Uterus (tissue), 4 donors: ENCODE measurements at places on chromosomes 7 and 10. TPM values are rescaled to one million over a fixed set of nuclear protein-coding genes. Genes with fewer than 3 reads are reported as not detected.
A peak's percentile ranks its signal among the peaks of the same experiment; 100 is the strongest.

DNA sequence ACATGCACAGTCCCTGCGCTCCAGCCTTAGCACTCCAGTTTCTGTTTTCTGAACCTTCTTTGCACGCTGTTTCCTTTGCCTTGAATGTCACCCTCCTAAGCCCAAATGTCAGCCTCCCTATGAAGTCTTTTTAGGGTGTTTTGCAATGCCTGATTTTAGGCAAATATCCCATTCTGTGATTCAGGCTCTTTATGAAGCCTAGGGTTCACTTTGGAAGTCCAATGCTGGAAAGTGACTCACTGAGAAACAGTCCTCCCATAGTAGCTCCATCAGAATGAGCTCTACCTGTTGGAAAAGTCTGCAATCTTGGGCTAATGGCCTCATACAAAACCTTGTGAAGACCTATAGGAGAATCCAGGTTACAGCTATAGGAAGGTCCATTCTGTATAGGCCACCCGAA, 5.3 kb downstream of the LAMB4 start:
- no peak for DNase-seq

GRCh38 chr10:22445495-22445894, 100.2 kb downstream of the SPAG6 start:
- DNase-seq = no peak

The EPO gene
- total RNA-seq = not detected

DNA sequence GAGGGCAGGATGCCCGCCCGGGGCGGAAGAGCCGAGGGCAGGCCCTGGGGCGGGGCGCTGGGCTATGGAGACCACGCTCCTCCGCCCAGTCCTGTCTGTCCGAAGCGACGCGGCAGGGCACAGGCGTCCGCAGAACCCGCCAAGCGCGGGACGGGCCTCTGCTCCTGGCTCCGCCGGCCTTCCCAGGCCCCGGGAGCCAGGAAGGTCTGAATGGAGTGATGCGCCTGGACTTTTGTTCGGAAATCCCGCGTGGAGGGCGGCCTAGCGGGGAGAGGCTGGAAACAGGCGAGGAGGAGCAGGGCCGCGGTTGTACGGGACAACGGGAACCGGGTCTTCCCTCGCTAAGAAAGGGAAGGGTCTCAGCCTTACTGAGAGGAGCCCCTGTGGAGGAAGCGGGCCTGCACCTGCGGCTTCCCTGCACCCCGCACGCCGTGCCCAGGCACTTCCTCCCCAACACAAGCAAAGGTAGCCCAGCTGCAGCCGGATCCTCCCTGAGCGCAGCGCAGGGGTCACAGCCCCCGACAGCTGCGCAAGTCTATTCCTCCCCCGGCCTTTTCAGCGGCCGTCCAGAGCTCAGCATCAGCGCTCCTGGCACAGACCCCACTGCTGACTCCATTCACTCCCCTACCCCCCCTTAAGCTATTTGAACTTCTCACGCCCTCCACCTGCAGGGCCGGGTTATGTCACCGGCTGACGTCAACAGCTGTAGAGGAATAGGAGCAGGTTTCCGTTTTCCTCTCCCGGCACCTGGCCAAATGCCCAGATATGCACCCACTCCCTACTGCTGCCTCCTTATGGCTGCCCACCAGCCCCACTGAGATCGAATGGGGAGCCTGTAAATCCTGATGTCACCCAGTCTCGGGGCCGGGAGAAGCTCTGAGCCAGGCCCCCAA, 143.2 kb upstream of the RET start:
- DNase-seq = peak; percentile 24

DNA sequence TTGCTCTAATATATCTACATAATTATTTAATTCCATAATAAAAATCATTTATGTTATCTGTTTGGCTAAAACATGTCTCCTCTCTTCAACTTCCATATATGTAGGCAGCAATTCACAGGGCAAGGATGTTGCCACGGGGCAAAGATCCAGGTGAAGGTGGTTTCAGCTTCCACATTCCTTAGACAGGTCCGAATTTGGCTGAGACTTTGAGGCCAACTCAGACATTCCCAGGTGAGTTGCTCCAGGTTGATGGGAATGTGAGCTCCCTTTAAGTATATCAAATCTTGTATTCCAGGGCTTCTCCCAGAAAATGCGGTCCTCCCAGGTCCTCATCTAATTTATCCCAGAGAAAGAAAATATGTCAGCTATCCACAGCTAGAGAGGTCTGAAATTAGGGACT, 15.1 kb upstream of the AOAH start:
- no peak for DNase-seq

- DNase-seq = no peak
Measured at GRCh38 chr10:24929056-24929544, 23.3 kb downstream of the PRTFDC1 start.
